ENCODE measurements at places on chromosomes 7 and 10.

DNA sequence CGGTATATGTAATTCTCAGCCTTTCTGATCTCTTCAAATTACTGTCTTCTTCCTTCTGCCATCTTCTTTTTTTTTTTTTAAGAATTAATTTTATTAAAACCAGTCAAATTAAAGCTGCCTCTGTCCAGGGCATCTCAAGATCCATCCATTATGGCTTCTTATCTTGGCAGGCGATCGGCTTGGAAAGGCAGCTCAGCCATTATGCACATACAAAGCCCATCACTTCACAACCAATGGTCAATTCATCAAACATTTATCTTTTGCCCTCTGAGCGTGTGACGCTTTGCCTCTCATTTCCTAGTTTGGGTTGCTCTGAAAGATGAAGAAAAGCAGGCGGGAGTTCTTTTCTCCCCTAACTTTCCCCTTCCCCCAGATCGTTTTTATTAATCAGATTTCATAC is 591.6 kb downstream of the LRMDA start:
- no peak for DNase-seq

DNA sequence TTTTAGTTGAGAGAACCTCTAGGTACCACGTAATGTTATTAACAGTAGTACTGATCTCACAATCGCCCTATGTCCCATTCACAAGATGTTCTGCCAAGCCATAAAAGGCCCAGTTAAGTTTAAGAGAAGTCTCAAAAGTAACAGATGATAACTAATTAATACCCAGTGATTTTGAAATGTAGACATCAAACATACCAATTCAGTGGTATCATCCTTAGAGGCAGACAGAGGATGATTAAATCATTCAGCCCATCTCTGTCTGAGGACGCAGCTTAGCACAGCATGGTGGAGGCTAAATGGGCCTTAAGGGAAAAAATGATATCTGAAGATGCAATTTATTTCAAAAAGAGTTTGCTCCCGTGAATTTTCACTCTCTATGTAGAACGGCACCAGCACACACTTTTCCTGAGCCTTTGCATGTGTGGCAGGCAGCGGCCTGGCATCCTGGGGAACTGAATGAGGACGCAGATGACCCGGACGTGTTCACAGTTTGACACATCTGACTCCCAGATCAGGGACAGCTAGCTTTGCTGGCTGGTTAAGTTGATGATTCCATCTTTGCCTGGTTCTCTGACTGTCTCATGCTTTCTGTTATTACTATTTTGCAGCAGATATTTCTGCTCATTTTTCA is 13.4 kb downstream of the EGFR start:
- no peak for DNase-seq

DNA sequence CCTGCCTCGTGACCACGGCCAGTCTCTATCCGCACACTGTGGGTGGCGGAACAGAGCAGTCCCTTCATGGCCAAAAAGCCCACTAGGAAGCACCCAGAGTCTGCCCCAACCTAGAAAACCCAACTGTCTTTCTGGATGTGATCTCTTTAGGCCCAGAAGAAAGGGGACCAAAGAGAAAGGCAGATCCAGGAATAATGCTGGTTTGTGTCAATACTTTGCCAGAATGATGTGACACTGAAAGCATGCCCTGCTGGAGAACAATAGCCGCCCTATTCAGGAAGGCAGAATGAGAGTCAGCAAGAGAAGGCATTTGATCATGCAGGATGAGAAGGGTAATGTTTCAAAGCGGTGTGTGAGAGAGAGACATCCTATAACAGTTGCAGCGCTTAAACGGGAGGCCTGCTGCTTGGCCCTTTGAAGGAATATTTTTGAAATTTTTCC is 274.7 kb downstream of the USP6NL start:
- DNase-seq: no peak

DNA sequence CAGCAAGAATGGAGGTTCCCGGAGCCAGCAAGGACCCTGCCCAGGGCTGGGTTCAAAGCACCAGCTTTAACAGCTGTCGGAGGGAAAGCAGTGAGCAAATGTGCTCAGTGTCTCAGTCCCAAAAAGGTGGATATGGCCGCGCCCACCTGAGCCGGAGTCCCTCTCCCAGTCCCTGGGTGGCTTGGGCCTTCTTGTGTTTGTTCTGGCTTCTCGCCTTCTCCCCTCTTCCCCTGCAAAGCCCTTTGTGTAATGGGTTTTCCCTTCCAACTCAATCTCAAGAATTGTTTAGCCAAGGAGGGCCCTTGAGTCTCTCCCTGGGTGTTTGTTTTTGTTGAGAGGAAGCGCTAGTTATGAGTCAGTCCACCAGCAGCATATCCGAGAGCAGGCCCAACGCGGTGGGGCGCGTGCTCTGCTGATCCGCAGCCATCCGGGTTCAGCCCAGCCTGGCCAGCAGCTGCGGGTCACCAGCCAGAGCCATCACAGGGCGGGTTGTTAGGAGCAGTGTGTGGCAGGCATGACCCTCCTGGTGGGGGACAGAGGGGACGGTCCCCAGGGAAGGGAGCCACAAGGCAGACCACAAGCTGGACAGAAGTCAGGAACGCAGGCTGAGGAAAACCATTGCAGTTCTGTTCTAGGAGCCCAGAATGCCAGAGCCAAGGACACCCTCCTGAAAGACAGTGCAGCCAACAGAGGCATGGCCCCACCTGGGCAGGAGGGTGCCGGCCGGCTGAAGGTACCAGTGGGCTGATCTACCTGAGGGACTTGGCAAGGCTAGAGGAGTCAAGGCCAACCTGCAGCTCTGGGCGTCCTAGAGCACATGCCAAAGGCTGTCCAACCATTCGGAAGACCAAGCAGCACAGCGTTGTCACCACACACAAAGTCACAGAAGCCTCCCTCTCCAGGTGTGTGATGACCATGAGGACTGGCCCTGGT is 21.3 kb downstream of the CALML3 start:
- no peak for DNase-seq

All from activated effector memory CD4-positive, alpha-beta T cell treated with Interleukin-2 at 50 U/mL for 16 hours (primary cell).